Esophagus squamous epithelium (tissue), 5 donors: ENCODE measurements at places on chromosomes 16 and 17.

- DNase-seq: no peak
Measured at GRCh38 chr17:68182011-68182306, 65.9 kb upstream of the AMZ2 start.

- no peak for DNase-seq
Measured at GRCh38 chr17:17609121-17609520, 17.6 kb upstream of the PEMT start.

DNA sequence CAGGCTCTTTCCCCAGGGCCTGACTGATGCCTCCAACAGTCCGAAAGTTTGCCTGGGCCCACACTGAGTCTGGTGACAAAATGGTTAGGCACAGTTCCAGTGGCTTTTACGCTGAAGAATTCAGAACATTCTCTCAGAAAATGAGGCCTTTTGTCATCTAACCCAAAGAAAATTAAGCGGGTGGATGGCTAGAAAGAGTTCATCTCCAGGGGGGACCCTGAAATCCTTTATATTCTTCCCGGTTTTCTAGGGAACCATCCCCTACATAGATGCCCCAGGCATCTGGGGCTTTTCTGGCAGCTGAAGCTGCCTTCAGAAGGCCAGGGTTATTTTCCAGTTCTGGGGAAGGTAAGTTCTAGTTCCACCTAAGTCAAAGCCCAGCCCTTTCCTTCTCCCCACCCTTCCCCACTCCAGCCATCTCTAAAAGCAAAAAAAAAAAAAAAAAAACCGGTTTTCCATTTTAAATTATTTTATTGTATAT, 2.2 kb downstream of the RASD1 start:
- DNase-seq: no peak

DNA sequence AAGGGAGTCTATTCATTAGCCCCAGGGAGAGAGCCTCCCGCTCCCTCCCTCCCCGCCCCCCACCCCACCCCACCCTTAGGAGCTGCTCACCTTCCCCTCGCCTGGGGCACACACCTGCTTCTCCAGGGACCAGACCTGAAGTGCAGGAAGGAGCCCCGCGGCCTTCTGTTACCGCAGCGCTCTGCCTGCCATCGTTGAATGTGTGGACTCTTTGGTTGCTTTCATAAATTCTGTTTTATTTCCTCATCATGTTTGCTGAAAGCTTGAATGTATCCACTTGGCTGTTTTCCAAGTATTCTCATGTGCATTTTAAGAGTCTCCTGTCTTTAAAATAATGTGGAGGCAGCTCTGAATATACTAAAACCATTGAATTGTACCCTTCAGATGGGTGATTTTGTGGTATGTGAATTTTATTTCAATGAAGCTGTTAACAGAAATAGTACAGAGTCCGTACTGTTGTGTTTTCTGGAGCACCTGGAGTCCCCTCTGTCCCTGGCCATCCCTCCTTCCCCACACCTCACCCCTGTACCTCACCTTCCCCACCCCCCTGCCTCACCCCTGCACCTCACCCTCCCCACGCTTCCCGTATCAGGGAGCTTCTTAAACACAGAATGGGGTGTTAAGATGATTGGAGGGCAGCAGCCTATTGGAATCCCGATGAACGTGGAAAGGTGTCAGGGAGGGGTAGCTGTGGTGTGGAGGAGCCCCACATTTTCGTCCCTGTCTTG, 25.5 kb downstream of the RAB11FIP3 start:
- no peak for DNase-seq

- no peak for DNase-seq
Measured at GRCh38 chr17:72432143-72432621, 311.4 kb downstream of the SOX9 start.

DNA sequence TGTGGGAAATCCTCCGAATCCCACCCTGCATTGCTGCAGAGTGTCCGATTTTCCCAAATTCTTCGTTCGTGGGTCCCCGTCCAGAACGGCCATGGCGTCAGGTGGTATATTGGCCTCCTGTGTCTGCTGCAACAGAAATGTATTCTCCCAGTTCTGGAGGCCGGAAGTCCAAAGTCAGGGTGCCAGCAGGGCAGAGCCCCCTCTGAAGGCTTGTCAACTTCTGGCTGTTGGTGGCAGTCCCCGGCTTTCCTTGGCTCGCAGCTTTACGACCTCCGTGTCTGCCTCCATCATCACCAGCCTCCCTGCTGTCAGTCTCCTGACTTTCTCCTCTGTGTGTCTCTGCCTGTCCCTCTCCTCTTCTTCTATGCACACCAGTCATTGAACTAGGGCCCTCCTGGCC, 142.1 kb upstream of the FOXF1 start:
- DNase-seq: no peak

DNA sequence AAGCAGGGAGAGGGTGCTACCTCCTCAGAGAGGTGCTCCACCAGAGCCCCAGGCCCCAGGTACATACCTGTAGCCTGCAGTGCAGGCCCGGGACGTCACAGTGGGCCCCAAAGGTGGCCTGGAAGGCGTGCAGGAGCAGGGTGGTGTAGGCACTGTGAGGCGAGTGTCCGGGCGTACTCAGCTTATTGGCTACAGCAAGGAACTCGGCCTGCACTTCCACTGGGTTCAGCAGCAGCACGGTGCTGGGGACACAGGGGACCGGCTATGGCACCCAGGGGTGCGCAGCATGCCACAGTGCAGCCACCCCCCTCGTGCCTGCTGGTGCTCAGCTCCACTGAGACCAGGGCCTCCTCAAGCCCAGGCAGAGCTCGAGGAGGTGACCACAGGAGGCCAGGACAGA, 23.2 kb upstream of the PIK3R6 start:
- no peak for DNase-seq

DNA sequence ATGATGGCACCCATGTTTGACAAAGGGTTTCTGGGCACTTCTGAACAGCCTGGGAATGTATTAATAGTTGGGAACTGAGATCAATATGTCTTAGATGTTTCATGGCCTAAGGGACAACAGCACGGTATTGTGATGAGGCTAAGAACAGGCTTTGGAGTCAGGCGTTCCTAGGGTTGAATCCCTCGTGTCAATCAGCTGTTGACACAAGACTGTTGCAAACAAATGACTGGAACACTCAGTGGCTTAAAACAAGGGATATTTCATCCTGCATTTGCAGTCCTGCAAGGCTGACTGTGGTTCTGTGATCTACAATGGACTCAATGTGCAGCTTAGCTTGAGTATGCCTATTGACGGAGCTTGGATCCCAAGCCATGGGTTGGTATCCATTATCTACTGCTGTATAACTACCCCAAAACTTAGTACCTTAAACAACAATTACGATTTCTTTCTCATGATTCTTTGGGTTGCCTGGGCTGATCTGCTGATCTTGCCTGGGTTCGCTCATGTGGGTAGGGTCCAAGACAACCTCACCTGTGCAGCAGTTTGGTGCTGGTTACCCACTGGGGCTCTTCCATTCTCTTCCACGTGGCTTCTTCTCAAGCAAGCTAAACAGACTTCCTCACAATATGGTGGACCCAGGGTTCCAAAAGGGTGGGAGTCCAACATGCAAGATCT, 472.4 kb downstream of the SLC39A11 start:
- DNase-seq: no peak
